Cerebellar nuclear complex (tissue), 1 donor: ENCODE measurements at places on chromosomes 13 and 19.

DNA sequence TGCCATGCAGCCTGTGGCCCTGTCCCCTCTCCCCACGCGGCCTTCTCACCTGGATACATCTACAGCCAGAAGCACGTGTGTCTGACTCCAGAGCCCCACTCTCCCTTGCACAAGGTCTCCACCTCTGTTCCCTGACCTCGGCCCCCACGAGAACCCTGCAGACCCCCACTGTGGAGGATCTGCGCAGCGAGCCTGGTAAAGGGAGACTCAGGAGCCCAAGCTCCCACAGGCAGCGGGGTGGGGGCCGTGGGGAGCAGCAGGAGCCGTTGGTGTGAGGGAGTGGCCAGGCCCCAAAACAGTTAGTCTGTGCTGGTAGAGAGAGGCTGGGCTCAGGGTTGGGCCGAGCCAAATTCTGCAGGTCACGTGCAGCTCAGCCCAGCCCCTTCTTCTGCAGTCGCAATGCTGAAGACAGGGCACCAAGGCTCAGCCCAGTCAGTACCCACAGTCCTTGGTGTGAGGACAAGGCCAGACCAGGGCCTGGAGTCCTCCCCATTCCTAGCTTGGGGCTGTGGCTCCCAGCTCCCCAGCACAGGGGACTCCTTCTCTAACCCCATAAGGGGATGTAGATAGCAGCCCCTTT lies 28.7 kb upstream of the SLC7A10 start:
- DNase-seq = no peak

- no peak for DNase-seq
These were observed 1.3 kb downstream of the PALM start for GRCh38 chr19:709965-710571.

DNA sequence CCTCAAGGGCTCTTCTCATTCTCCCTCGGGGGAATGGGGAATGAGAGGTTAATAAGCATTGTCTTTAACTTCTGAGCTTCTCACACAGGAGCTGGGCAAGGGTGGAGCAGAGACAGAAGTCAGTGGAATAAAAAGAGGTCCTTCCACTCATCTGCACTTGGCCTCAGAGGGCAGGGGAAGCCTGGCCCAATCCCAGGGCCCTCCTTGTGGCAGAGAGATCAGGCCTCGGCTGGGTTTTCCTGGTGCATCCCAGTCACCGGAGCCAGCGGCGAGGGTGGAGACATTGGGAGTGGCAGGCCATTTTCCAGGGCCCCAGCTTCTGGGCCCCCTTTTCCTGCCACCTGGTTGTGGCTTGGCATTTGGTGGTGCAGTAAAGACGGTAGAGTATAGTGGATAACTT lies 10.6 kb downstream of the CALM3 start:
- no peak for DNase-seq

GRCh38 chr19:35347171-35347929 lies at the start of gene FFAR1:
FFAR1 (plus strand) TSS chr19:35347902; CDS start chr19:35351552, 3,650 bp downstream.
- DNase-seq = no peak

DNA sequence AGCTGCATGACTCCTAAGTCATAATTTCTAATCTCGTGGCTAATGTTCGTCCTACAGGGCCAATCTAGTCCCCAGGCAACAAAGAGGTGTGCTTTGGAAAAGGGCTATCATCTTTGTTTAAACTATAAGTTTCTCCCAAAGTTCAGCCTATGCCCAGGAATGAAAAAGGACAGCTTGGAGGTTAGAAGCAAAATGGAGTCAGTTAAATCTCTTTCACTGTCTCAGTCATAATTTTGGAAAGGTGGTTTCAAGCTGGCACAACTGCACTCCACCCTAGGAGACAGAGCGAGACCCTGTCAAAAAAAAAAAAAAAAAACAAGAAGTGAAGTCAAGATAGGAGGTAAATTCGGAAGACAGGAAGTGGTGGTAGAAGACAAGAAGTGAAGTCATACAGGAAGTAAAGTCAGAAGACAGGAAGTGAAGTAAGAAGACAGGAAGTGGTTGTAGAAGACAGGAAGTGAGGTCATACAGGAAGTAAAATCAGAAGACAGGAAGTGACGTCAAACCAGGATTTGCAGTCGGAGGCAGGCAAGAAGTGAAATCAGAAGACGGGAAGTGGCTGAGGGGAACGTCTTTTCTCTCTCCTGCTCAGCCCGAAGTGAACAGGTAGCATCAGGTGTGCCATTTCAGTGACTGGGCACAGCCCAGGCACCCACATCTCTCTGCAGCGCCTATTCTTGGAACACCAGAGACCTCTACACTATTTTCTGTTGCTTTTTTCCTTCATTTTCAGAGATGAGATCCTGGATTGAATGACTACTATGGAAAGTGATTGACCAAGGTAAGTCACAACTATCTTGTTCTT lies 32.2 kb downstream of the GP6 start:
- DNase-seq = no peak

DNA sequence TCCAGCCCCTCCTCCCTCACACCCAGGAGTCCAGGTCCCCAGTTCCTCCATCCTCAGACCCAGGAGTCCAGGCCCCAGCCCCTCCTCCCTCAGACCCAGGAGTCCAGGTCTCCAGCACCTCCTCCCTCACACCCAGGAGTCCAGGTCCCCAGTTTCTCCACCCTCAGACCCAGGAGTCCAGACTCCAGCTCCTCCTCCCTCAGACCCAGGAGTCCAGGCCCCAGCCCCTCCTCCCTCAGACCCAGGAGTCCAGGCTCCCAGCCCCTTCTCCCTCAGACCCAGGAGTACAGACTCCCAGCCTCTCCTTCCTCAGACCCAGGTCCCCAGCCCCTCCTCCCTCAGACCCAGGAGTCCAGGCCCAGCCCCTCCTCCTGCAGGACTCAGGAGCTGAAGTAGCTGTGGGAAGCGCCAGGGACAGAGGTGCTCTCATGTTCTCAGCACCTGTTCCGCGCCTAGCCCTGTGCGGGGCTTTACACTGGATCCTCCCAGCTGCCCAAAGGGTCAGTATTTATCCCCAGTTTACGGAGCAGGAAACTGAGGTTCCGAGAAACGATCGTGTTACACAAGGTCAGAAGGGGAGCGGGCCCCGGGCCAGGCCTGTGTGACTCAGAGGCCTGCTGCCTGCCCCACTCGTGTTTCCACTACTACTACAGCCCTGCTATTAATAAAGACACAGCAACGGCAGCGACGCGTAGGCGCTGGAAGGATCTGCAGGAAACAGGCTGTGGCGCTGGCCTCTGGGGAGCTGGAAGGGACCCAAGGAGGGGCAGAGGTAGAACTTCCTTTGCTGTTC lies 1.7 kb upstream of the SBK3 start:
- DNase-seq = no peak

- DNase-seq = no peak
These were observed 79.8 kb upstream of the SLITRK6 start for GRCh38 chr13:85879014-85879413.

GRCh38 chr19:15779756-15780476 lies 7.5 kb upstream of the OR10H5 start:
- DNase-seq = peak; percentile 85

- DNase-seq = no peak
These were observed 16.2 kb downstream of the RB1 start for GRCh38 chr13:48319531-48320398.

DNA sequence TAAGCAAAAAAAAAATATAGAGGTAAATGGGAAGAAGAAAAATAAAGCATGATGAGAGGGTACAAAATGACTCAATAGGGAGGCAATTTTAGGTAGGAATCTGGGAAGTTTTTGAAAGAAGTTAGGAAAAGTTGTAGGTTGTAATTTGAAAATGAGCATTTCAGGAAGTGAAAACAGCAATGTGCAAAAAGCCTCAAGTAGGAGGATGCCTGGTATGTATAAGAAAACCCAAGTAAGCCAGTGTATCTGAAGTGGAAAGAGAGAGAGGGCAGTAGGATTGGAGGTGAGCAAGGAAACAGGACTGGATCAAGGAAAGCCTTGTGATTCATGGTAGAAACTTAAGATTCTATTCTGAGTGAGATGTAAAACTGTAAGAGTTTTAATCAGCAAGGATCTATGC lies 121.6 kb upstream of the SPRY2 start:
- no peak for DNase-seq

DNA sequence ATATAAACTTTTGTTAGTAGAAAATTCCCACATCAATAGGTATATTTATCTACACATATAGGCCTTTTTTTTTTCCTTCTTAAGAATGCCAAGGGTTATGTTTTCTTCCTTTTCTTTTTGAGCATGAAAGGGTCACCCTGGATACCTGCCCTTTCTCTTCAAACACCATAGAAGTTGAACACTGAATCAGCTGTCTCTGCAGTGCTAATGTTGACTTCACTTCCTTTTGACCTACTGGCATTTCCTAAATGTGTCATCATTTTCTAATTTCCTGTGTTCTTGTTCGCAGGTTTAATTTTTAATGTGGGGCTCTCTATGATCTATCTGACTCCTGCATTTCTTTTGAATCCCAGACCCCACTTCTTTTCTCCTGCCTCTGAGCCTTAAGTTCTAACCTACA lies 532.0 kb downstream of the GPC6 start:
- DNase-seq = no peak

DNA sequence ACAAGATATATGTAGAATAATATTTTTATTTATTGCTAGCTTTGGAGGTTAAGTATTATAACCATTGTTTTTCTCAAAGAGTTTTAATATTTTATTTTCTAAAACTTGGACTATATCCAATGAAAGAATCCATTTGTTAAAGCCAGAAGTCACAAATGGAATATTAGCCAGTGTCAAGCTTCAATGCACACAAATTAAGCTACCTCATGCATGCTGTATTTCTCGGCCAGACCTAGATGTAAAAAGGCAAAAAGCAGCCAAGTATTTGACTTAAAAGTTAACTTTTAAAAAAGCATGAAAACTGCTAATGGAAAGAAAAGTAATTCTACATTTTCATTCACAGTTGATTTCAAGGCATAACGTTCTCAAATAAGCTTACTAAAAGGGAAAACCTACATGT lies 160.0 kb upstream of the ATXN8OS start:
- no peak for DNase-seq

DNA sequence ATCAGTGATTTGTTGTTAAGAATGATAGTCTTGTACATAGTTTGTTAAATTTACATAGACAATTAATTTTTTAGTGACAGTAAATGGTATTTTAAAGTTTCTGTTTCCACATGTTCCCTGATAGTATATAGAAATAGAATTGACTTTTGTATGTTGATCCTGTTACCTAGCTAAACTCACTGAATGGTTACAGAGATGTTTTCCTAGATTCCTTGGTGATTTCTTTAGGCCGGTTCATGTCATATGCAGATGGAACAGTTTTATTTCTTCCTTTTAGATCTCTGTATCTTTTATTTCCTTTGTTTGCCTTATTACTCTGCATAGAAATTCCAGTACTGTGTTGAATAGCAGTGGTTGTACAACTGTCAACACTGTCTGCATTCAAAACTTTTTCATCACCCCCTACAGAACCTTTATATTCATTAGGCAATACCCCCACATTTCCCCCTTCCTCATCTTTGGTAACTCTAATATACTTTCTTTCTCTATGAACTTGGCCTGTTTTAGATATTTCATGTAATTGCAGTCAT lies 86.3 kb downstream of the NBEA start:
- no peak for DNase-seq

DNA sequence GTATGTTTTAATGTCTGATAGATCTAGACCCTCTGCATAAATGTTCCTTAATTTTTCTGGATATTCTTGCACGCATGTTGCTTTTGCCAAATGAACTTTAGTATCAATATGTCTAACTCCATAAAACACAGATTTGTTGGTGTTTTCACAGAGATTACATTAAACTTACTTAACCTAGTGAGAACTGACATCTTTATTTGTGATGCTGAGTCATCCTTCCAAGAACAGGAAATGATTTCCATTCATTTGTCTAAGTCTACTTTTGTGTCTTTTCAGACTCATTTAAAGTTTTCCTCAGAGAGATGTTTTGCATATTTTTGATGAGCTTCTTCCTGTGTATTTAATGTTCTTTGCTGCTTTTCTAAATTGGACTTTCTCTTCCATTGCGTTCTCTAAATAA lies 184.0 kb downstream of the SLC7A1 start:
- DNase-seq = no peak

- no peak for DNase-seq
These were observed 639 bp downstream of the STARD13 start for GRCh38 chr13:33284916-33285315.

DNA sequence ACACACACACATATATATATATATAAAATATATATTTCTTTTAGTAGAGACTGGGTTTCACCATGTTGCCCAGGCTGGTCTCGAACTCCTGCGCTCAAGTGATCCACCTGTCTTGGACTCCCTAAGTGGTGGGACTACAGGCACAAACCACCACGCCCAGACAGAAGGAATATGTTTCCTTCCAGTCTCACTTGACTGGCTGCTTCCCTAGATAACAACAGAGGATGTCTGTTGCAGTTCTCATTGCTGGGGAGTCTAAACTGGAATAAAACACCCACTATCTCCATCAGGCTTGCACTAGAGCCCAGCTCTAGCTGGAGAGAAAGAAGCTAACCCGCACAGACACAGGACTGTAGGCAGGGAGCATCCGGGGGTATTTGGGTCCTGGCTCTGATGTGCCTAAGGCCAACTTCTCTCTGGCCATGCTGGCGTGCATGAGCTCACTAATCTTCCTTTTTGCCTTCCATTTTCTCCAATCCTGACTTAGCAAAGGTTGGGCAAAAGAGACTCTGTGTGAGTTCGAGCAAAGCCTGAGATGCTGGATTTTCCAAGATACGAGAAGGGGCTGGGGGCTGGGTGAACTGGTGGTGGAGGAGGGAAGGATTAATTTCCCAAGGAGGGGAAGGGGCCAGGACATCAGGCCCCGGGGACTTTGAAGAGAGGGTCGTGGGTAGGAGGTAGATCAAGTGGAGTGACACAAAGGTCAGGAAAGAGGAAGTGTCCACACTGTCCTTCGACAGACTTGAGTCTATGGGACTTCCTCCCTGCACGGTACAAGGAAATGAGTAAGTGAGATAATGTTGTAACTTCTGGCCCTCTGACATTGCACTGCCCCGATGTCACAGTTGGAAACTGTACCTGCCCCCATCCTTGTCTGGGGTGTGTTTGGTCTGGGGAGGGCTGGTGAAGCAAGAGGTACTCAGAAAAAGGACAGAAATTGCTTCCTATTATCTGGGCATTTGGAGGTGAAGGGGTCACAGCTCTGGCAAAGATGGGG lies 22.5 kb upstream of the ALOX5AP start:
- DNase-seq = no peak

GRCh38 chr19:46604781-46605355 lies 3.7 kb downstream of the CALM3 start:
- DNase-seq = no peak

GRCh38 chr13:48401480-48401879 lies 11.4 kb downstream of the LPAR6 start:
- no peak for DNase-seq

- DNase-seq = no peak
These were observed 25.1 kb downstream of the ELF1 start for GRCh38 chr13:40993987-40994386.

GRCh38 chr19:9709305-9709704 lies 34.4 kb upstream of the ZNF562 start:
- no peak for DNase-seq

GRCh38 chr13:50829896-50830295 lies 13.6 kb downstream of the DLEU7 start:
- DNase-seq = no peak

DNA sequence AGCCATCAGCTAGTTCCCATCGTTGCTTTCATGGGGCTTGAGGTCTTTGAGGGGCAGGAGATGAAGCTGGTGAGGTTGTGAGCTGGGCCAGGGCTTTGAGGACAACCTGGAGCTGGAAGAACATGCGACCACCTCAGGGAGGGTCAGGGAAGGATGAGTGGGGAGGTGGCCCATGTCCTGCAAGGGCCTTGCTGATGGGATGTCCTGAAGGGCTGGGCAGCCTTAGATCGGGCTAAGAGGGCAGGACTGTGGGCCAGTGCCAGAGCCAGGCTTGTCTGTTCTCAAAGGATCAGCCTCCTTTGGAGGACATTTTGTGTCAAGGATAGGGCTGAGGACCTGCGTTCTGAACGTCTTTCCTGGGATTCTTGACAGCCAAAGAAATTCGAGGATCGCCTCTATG lies 10.5 kb downstream of the CYTH2 start:
- no peak for DNase-seq
